Stimulated activated CD4-positive, alpha-beta T cell treated with anti-CD3 and anti-CD28 coated beads, Interleukin-1b, Interleukin-23, amount 100 ng/mL, for 24 hours (primary cell): ENCODE measurements at places on chromosomes 4 and X.

GRCh38 chr4:3293401-3294391, 875 bp downstream of the RGS12 start:
- DNase-seq = no peak

- no peak for DNase-seq
Observed at GRCh38 chr4:102352781-102353180, 7.5 kb upstream of the SLC39A8 start.

- no peak for DNase-seq
Observed at GRCh38 chrX:20369468-20369867, 102.8 kb upstream of the RPS6KA3 start.

- DNase-seq = no peak
Observed at GRCh38 chr4:6027392-6027791, 9.2 kb upstream of the C4orf50 start.

DNA sequence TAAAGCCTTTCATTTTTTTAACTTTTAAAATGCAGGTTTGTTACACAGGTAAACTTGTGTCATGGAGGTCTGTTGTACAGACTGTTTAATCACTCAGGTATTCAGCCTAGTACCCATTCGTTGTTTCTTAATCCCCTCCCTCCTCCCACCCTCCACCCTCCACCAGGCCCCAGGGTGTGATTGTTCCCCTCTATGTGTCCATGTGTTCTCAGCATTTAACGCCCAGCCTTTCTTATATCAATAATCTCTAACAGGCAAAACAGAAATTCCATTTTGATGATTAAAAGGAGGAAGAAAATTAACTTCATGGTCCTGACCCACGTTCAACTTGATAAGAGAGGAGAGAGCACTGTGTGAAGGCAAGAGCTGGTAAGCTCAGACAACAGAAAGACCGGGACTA, 75.1 kb downstream of the TSPAN5 start:
- no peak for DNase-seq

DNA sequence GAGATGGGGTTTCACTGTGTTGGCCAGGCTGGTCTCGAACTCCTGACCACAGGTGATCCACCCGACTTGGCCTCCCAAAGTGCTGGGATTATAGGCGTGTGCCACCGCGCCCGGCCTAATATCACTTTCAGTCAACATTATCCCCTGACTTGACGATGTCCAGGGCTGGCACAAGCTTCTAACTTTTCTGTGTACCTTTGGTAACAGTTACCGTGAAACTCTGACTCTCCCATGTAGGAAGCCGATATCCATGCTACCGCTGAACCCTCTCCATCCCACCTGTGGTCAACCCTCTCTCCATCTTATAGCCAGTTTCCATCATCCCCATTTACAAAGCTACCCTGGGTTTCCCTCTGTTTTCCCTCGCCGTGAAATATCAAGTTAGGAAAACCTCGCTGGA, 77.5 kb downstream of the CRLF2 start:
- DNase-seq = no peak

DNA sequence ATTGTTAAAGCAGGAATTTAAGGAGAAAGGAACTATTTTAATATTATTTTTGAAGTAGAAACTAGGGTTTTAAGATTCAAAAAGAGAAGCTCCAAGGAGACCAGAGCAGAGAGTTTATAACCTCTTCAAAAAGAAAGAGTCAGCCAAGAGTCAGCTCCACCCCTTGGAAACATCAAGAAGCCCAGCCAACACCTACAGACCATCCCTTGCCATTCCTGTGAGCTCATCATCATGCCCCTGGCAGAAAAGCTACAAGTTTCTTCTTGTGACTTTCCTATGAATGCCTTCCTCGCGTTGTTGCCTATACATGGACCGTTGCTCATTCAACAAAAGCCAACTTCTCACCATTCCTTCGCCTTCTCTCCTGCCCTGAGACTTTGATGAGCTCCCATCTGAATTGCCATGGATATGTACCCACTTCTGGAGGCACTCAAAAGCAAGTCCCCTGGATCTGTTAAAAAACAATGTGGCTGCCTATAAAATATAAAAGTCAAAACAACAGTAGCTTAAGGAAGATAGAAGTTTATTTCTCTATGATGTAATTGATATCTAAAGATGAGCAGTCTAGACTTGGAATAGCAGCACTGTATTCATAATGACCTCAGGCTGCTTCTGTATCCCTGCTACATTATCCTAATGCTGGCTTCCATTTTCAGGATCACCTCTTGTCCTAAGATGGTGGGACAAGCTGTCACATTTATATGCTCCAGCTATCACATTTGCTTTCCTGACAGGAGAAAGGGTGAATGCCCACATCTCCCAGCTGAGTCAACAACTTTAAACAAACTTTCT, 20.3 kb downstream of the PLRG1 start:
- DNase-seq = no peak

DNA sequence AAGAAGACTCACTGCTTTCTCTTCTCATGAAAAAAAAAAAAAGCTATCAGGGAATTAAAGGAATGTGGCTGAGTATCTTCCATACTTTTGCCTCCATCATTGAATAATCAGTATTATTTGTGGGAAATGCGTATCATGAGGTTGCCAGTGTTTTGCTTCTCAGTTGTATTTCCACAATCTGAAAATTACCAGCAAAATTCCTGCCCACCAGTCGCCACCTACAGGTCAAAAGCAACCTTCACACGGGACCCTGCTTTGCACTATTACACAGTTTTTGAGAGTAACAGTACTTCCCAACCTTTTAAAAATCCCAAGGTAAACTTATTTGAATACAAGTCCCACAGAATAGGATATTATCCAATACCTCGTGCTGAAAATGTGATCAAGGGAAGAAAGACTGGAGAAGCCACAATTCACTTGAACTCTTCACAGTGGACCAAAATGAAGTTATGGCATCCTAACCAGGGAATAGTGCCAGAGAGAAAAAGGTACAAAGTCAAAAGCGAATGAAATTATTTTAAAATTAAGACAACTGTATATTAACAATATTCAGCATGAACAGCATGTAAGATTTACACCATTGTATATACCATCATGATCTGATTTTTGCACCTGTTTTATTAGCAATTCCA, 30.4 kb downstream of the PGRMC1 start:
- no peak for DNase-seq

- no peak for DNase-seq
Observed at GRCh38 chr4:99323756-99324155, 2.6 kb upstream of the ADH1B start.

DNA sequence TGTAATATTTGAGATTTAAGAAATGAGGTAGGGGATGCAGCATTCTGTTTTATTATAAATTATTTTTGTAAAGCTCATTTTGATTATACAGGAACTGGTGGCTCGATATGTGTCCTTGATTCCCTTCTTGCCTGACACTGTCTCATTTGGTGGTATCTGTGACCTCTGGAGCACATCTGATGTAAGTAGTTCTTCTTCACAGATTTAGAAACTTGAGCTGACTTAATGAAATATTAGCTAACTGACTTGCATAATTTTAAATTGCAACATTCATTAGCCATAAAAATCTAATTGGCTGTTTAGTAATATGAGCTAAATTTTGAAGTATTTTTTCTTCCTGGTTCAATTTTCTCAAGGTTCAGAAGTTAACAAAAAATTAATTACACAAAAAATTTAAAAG, 69.1 kb downstream of the FBXL5 start:
- no peak for DNase-seq

- DNase-seq = no peak
Observed at GRCh38 chrX:120477453-120477852, 8.4 kb upstream of the LAMP2 start.
